ENCODE measurements at places on chromosomes 12 and 14.

- no peak for DNase-seq
Observed at GRCh38 chr14:21385188-21385904, 1.5 kb upstream of the SUPT16H start.

GRCh38 chr12:110733089-110733715 lies 9.5 kb downstream of the PPP1CC start:
- no peak for DNase-seq

- no peak for DNase-seq
Observed at GRCh38 chr12:68185598-68185997, 26.1 kb upstream of the IFNG start.

- no peak for DNase-seq
Observed at GRCh38 chr12:51911788-51912711, 4.7 kb downstream of the ACVRL1 start.

GRCh38 chr12:27425306-27425705 lies 21.2 kb upstream of the SMCO2 start:
- DNase-seq, result no peak

DNA sequence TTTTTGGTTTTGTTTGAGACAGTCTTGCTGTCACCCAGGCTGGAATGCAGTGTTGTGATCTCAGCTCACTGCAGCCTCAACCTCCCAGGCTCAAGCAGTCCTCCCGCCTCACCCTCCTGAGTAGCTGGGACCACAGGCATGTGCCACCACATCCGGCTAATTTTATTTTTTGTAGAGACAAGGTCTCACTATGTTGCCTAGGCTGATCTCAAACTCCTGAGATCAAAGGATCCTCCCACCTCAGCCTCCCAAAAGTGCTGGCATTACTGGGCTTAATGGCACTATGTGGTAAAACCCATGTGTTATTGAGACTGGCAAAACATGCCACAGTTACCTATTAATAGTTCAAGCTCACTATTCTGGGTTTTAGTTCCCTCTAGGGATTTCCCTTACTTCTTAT lies 51.2 kb upstream of the KCNH3 start:
- no peak for DNase-seq

- DNase-seq, result no peak
Observed at GRCh38 chr12:62651138-62651537, 184.5 kb downstream of the MON2 start.

DNA sequence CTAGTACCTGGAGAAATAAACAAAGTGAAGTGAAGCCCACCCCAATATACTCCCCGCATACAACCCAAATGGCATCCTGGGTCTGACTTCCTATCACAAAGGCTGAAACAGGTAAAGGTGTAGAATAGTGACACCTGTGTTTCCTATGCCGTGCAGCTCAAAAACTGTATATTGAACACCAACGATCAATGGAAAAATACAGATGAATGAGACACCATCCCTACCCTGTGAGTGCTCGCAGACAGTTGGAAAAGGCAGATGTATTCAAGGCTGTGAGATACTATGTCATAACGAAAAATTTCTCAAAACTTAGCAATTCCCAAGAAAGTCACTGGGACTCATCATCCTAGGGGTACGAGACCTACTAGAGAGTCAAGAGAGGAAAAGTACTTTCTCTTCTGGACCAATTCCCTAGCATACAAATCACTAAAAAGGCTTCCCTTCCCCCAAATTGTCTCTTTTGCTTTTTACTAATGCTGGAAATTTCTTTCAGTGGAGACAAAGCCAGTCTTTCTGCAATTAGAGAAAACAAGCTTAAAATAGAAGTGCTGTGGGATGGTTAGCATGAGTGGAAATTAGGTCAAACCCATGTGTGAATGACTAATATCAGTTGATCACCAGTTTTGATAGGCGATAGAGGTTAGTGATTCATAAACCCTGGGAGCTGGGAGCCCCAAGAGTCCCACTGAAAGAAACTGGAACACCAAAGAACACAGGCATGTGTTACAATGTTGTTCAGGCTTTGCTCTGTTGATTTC lies 249.7 kb downstream of the SPTSSA start:
- DNase-seq, result no peak

GRCh38 chr12:82765971-82766705 lies 79.4 kb downstream of the TMTC2 start:
- DNase-seq, result no peak

- no peak for DNase-seq
Observed at GRCh38 chr12:4054630-4055029, 181.4 kb upstream of the PARP11 start.

DNA sequence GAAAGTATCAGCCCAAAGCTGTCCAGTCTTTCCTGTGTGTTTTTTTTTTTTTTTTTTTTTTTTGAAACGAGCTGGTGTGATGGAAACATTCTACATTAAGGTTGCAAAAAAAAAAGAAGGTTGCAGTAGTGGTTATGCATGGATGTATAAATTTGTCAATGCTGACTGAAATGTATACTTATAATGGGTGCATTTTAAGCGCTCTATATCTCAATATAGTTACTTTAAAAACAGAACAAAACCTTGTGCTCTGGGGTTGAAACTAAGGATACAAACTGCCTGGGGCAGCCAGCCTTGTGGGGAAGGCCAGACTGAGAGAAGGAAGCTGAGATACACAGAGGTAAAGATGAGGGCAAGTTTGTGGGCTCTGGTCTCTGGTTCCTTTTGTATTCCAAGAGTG lies 87.3 kb upstream of the RMST start:
- DNase-seq, result no peak

DNA sequence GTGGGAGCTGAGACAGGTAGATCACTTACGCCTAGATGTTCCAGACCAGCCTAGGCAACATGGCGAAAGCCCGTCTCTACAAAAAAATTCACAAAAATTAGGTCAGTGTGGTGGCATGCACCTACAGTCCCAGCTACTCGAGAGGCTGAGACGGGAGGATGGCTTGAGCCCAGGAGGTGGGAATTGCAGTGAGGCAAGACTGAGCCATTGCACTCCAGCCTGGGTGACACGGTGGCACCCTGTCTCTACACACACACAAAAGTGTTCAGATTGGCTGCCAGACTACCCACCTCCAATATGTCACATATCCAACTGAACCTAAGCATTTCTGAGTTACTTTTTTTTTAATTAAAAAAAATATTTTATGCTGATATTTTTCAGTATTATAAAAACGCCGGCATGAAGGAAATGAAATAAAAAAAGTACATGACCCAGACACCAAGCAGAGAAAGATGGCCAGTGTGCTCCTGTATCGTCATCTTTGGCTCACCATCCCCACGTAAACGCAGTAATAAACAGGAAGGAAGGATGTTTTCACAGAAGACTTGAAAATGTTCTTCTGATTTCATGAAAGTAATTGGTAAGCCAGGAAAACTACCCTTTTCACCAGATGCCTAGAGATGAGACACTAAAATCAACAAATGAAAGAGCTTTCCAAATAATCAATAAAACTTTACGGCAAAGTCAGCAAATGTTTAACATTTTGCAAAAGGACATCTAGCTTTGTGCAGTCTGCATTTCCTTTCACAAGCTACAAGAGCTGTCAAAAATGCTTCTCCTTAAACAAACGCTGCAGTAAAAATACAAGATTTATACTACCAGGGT lies 26.4 kb downstream of the CDC42BPB start:
- no peak for DNase-seq

All from retina (tissue), 1 donor.